ENCODE measurements at places on chromosomes 7 and 10. TPM values are rescaled to one million over a fixed set of nuclear protein-coding genes. Genes with fewer than 3 reads are reported as not detected.
A peak's percentile ranks its signal among the peaks of the same experiment; 100 is the strongest.

DNA sequence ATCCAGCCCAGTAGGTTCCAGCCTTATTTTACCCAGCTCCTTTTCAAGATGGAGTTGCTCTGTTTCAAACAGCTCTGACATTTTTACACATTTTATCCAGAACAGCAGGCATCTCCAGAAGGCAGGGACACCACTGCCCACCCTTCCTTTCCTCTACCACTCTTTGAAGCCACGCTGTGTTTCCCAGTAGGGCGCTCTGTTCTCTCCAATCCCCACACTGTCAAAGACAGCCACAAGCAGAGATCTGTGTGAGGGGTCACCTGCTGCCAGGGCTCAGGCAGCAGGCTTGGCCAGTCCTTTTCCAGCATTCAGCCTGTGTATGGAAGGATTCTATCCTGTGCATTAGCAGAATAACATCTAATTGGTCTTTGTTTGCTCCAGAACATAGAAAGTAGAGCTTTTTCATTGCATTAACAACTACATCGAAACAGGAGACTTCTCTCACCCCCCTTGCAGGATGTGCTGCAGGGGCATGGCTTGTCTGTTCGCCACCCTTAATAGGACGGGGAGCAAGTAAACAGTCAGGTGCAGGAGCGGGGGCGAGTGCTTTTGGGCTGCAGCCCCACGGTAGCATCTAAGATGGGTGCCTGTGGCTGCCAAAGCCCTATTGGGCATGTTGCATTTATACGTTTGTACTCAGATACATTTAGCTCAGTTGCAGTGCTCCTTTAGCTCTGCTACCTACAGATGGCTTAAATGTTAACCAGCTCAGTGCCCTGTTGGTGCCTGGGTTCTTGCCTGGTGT, 326.1 kb downstream of the GALNT17 start:
- no peak for DNase-seq

- DNase-seq = no peak
These were observed 51.7 kb upstream of the RET start for GRCh38 chr10:43024942-43025700.

- DNase-seq = no peak
These were observed 56.7 kb downstream of the VSTM4 start for GRCh38 chr10:49058463-49059255.

GRCh38 chr10:3542185-3542611, 242.8 kb downstream of the KLF6 start:
- DNase-seq = peak; percentile 80

DNA sequence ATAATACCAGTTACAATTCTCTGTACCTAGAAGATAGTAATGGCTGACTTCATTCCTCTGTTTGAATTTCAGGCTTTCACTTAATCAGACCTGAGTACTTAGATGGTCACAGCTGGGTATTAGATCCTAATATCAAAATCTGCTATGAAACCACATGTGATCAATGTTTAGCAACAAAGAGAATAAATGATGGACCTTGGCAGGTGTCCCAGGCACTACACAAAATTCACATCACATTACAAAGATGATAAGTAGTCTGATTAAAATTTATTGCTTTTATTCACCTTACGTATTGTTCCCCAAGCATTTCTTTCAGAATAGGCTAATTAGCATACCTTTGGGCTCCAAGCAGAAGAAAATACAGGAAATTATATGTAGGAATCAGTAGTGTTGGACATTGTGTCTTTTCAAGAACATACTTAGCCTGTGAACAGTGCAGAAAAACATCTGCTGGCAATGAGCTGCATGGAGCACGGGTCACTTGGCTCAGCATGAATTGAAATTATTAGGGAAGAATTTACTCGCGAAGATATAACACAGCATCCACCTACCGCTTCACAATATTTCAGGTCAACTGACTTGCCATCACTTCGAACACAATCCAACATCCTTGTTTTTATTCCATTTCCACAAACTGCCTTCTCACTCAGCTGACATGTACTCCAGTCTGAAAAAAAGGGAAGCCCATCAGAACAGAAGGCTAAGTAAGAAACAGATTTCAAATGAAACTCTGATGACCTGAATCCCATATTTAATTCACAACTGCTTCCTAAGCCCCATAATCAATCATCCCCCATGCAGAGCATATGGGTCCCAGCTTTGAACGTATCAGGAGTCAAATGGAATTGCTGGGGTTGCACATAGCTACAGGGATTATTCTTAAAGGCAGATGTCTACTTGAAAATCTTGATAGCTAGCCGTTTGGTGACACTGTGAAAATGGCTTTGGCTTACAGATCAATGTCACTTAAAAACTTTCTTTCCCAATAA, 421.0 kb downstream of the THSD7A start:
- DNase-seq = no peak

- DNase-seq = no peak
These were observed 12.8 kb downstream of the RHEB start for GRCh38 chr7:151506901-151507382.

GRCh38 chr7:22182149-22182548, 174.8 kb downstream of the RAPGEF5 start:
- no peak for DNase-seq

DNA sequence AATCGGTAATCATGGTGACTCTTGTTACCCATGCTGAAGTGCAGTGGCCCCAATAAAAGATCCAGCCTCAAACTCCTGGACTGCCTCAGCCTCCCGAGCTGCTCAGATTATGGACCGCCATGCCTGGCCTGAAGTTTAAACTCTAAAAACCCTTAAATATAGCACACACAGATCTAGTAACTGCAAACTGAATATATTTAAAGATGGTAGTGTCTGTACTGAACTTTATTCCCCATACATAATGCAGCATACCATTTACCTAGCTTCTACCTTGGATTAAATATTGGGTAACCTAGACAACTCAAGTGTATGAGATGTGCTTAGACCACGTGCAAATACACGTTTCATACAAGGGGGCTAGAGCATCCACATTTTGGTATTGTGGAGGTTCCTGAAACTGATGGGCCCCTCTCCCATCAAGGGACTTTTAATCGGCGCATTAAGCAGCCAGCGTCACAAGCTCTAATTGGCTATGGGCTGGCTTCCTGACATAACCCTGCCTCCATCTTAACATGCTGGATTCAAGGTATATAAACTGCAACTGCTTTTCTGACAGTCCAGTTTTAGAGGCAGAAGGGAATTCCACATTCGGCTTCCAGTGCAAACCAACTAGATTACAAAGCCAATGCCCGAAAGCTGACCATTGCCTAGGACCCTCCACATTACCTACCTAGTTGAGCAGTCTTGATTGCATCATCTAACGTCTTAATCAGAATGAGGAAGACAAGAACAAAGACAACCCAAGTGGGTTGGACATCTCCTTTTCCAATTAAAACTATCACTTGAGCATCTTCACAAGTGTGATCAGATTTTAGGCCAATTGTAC, 13.0 kb downstream of the HNRNPA2B1 start:
- no peak for DNase-seq

GRCh38 chr7:112293416-112293815, 86.9 kb downstream of the ZNF277 start:
- peak; percentile 27 for DNase-seq

DNA sequence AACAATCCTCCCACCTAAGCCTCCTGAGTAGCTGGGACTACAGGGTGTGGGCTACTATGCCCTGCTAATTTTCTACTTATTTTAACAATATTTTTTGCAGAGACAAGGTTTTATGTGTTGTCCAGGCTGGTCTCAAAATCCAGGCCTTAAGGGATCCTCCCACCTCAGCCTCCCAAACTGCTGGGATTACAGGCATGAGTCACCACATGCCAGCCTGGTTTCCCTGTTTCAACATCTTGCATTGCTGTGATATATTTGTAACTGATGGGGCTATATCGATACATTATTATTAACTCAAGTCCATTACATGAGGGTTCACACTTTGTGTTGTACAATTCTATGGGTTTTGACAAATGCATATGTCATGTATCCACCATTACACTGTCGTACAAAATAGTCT, 41.9 kb upstream of the OGDHL start:
- DNase-seq = no peak

- DNase-seq = no peak
These were observed 30.3 kb upstream of the GPAM start for GRCh38 chr10:112213836-112214235.

DNA sequence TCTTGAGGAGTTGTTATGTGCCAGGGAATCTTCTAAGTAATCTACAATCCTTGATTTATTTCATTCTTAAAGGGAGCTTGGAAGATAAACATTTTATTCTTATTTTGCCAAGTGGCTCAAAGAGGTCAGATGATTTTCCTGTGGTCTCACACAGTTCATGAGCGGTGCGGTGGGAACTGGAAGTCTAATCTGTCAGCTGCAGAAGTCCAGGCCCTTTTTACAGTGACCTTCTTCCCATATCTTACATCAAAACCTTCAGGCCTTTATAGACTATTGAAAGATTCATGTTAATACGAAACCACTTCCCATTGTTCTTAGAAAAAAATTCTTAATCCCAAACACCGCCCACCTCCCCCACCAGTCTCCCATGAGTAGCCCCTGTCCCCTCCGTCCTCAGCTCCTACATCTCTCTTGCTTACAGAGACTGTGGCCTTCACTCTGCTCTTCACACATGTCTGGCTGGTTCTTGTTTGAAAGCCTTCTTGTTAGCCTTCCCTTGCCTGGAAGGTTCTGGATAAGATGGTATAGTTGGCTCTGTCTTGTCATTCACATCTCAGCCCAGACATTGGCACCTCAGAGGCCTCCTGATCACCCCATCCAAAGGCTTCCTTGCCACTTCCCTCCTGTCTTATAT, 61.5 kb downstream of the ITGA8 start:
- no peak for DNase-seq

DNA sequence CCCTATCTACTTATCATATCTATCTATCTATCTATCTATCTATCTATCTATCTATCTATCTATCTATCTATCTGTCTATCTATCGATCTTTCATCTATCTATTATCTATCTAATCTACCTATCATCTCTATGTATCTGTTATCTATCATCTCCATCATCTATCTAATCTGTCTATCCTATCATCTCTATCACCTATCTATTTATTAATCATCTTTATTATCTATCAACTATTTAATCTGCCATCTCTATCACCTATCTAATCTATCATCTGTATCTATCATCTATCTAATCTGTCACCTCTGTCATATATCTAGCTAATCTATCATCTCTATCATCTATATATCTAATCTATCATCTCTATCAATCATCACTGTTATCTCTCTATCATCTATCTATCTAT, 736.3 kb downstream of the TYW1 start:
- no peak for DNase-seq

- DNase-seq = no peak
These were observed 7.4 kb downstream of the ADCYAP1R1 start for GRCh38 chr7:31059551-31059950.

- DNase-seq = no peak
These were observed 764 bp upstream of the FAM131B start for GRCh38 chr7:143363016-143363937.

- DNase-seq = no peak
These were observed 32.1 kb downstream of the BZW2 start for GRCh38 chr7:16677978-16678494.

DNA sequence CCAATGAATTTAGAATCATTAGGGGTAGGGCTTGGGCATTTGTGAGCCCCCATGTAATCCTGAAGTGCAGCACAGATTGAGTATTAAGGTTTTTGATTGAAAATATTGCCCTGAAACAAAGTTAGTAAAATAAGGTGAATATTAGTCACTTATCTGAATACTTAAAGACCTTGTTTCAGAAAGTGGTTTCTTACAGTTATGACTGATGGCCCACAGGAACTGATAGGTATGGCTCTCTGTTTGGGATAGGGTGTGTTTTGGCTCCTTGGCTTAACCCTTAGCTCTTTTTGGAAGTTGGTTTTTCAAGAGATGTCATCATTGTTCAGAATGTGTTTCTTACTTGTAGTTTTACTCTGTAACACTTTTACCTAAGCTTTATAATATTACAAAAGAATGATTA, 34.8 kb downstream of the MDFIC start:
- DNase-seq = no peak

GRCh38 chr10:48608279-48608681, 3.4 kb upstream of the ARHGAP22 start:
- DNase-seq = peak; percentile 72

DNA sequence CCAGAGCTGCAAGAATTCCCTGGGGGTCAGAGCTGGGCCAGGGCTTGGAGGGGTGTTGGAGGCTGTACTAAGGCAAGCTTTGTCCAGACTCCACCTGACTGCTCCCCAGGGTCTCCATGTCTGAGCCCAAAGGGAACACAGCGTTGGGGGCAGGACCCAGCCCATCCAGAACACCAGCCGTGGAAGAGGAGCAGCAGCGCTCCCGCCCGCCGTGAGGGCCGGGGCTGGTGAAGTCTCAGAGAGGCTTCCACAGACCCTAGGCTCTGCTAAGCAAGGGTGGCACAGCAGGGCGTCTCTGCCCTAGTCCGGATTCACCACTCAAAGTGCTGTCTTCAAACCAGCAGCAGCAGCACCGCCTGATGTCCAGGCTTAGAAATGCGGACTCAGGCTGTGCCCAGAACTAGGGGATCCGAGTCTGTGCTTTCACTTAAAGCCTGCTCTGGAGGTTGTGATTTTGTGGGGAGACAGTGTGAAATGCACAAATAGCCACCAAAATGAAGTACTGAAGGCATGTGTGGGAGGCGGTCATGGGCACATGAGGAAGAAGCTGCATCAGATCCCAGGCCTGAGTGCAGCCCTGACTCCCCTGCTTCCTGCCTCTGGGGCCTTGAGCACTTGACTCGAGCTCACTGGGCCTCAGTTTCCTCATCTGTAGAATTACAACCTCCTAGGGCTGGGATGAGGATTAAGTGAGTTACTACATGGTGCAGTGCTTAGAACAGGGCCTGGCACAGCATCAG, 16.6 kb upstream of the AQP1 start:
- no peak for DNase-seq

DNA sequence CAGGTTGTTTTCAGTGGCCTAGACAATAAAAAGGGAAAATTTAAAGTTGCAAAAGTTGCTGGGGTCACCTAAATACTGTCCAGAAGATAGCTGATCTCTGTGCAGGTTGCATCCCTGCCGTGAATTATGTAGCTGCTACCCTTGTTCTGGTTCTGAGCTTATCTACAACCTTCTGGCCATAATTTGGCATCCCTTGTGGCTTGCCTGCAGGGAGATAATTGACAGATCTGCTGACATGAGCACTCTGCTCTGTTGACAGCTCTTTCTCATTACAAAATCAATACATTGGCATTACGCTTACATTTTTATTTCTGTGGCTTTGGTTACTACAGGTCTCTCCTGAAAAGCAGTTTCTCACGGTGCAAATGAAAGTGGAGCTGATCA, 29.3 kb upstream of the HECTD2 start:
- DNase-seq = no peak

NPC1L1 gene
- not detected for total RNA-seq

TMEM225B gene
- total RNA-seq = 0.20 TPM

OPALIN gene
- not detected for total RNA-seq

PIP gene
- total RNA-seq = not detected

PLAU gene
- 272 TPM for total RNA-seq

GNG11 gene
- total RNA-seq = 30.2 TPM

AGMO gene
- total RNA-seq = not detected

ELN gene
- total RNA-seq = 26.2 TPM

AKR1C4 gene
- not detected for total RNA-seq

PPP1R17 gene
- not detected for total RNA-seq

CTAGE6 gene
- not detected for total RNA-seq

FOXP2 gene
- total RNA-seq = not detected

PCLO gene
- 27.1 TPM for total RNA-seq

SEMA3A gene
- 20.1 TPM for total RNA-seq

PTF1A gene
- not detected for total RNA-seq

GPR158 gene
- 0.02 TPM for total RNA-seq

CXCL12 gene
- 0.81 TPM for total RNA-seq
